Epithelial cell of esophagus (primary cell): ENCODE measurements at places on chromosomes 13 and 19.

DNA sequence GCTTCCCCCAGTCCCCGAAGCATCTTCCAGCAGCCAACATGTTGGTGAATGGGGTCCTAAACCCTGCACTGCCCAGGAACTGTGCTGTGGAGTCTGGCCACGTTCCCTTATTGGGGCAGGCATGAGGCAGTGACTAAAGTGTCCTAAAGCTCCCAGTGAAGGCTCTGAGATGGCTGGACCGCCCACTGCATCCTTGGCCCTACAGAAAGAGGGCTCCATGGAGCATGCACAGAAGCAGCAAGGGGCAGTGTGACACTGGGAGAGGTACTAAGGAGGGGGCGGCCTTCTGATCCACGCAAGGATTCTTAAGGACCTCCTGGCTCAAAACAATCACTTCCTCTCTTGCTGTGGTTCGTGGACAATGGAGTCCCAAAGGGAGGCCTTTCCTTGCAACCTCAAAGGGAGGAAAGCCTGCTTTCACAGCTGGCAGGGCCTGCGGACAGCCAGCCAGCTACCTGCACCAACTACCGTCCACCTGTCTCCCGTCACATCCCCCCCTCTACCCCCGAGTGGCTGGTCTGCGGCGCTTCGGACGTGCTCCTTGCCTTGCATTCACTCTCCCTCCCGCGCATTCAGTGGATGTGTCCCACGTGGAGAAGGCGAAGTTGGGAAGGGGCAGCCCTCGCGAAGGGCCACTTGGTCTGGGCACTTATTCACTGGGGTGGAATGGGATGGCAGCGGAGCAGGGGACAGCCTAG is 63.9 kb upstream of the STARD13 start:
- DNase-seq: no peak

DNA sequence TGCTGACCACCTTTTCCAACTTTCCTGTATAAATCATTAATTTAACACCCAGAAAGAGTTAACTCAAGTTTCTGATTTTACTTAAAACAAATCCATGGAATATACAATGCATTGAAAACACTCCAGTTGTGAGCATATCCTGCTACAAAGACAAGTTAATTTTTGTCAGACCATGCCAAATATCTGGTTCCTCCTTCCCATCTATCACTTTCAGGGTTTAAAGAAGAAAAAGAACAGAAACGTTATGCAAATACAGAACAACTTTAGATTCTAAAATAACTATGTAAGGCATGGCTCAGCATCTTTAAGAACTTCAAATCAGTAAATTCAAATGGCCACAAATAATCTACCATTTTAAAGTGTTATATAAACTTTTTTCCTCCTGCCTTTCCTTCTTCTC is 14.9 kb downstream of the MRPS31 start:
- DNase-seq: no peak

- no peak for DNase-seq
Measured at GRCh38 chr13:113874177-113874576, 10.3 kb upstream of the GAS6 start.

DNA sequence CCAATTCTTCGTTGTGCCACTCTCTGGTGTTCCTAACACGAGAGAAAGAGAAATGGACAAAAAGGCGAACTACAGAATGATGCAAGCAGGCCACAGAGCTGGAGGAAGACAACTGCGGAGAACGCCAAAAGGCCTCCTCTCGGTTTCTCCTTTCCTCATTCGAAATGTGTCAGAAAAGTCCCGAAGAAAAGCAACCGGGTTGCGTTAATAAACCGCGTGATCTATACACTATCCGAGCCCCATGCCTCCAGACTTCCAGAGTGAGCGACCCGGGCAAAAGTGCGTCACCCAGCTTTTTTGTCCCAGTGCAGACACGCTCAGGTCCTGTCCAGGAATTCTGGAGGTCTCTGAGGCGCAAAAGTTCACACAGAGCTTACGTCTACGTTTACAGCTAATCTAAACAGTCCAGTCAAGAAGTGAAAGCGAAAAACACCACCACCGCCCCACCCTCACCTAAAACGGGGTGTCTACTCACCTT is 413 bp downstream of the N4BP2L2 start:
- DNase-seq: peak; percentile 52

DNA sequence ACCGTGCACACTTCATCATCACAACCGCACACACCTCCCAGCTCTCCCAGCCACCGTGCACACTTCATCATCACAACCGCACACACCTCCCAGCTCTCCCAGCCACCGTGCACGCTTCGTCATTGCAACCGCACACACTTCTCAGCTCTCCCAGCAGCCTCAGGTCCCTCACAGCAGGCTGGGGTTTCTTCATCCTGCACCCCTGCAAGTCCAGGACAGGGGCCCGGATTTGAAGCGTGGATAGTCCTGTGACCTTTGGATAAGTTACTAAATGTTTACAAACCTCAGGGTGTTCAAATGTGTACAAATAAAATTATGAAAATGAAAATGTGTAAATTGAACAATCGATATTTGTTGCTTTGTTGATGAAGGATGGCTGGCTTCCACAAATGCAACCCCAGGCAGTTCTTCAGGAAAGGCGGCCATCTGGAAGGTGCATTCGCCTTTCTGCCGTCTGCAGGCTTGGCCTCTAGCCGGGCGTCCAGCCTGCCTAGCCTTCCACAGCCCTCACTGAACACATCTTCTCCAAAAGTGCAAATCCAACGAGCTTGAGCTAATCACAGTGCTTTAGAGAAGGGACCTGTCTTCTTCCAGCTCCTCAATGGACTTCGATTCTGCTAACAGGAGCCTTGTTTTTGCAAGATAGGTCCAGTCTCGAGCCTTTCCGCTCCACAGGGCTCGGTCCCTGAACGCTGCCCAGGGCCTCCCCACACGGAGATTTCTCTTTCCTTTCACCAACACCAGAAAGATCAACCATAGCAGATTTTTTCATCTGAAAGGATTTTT is 74.2 kb downstream of the SPACA7 start:
- no peak for DNase-seq

- no peak for DNase-seq
Measured at GRCh38 chr19:17081672-17082630, 6.4 kb downstream of the MYO9B start.

DNA sequence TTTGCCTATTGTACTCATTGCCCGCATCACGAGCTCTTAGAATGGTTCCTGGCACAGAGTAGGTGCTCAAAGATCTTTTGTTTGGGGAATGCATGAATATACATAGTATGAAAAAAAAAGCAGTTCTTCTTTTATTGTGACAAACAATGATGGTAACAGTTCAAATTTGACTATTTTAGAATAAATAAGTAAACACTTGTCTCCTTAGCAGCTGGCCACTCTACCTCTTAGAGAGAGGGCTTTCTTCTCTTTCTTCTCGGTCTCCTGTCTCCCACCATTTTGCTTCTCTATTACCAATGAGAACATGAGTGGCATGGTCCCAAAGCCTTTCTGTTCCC is 639 bp upstream of the SLAIN1 start:
- no peak for DNase-seq

GRCh38 chr19:38670921-38671398 is 23.5 kb downstream of the ACTN4 start:
- no peak for DNase-seq

GRCh38 chr13:64697226-64697625 is 2532.9 kb downstream of the PCDH9 start:
- DNase-seq: no peak

DNA sequence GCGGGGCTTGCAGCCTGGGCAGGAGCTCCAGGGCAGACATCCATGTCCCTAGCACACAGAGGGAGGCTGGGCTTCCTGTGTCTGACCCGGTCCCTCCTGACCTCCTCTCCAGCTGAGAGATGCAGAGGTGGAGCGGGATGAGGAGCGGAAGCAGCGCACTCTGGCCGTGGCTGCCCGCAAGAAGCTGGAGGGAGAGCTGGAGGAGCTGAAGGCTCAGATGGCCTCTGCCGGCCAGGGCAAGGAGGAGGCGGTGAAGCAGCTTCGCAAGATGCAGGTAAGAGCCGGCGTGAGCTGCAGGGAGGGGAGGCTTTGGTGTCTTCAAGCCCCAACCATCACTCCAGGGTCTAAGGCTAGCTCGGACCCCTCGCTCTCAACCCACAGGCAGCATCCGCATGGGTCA is 38.4 kb downstream of the KCNC3 start:
- DNase-seq: no peak

GRCh38 chr13:100088644-100089464 is at the start of gene PCCA:
Gene PCCA (plus strand): TSS chr13:100089093. CDS start chr13:100089121, 28 bp downstream.
- peak; percentile 88 for DNase-seq

DNA sequence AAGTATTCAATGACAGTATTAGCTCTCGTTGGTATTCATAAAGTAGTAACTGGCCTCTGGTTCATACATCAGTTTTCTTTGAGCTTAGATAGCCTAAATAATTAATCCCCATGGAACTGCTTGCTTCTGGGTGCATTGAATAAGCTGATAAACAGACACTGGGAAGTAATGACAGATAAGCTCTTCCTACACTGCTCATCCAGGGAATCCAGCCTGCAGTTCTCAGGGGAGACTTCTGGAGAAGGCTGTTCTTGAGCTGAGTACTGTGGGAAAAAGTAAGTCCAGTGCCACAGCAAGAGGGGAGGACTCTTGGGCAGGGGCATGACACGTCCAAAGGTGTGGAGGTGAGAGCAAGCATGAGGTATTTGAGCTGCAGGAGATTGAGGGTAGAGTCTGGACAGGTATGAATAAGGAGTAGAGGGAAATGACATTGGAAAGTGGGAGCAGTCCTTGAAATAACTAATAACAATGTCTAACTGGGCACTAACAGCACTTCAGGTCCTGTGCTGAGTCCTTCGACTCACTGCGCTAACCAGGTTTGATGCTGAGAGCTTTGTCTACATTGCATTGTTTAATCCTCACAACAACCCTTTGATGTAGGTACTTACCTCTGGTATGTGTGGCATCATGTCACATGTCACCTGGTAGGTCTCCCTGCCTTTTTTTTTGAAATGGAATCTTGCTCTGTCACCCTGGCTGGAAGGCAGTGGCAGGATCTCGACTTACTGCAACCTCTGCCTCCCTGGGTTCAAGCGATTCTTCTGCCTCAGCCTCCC is 7.2 kb downstream of the GARRE1 start:
- DNase-seq: no peak

DNA sequence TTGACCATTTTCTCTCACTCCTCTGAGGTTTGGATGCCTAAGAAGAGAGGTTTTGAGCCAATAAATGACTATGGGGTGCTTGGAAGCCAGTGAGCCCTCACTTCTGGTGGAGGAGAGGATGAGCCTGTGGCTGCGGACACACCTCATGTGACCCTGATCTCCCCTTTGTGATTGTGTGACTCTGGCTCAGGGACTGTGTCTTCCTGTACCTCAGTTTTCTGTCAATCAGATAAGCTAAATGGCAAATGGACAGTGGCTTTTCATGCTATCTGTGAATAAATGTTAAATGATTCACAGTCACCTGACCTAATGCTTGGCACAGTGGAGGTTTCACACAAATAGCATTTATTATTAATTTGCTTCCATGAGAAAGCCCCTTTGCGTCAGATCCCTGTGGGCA is 2.7 kb downstream of the PSG8 start:
- no peak for DNase-seq

DNA sequence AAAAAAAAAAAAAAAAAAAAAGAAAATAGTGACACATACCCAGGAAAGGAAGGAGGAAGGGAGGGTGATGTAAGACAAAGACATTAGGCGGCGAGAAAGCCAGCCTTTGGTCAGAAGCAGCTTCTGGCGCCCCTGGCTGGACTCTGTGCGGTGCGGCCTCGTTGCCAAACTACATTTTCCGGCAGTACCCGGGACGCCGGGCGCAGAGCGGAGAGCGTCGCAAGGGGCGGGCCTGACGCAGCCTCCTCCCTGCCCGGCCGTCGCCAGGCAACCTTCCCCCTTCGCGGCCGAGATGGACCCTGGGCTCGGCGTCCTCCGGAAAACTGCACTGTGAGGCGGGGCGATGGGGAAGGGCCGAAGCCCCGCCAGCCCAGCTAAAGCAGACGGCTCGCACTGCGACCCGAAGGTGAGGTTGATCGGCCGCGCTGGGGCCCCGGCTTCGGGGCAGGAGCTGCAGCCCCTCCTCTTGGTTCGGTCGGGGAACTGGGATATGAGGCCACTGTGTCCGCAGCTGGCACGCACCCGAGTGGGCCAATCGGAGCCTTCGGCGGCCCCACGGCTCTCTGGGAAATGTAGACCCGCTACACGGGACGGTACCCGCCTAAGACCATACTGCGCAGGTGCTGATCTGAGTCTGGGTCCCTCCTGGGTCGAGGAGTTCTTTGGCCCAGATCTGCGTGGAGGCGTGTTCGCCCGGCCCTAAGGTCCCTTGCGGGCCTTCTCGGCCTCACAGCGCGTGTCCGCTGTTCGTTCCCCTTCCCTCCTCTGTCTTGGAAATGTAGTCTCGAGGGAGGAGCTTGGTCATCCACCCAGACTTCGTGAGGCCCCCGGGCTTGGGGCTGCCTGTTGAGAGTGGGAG is 2.3 kb upstream of the MZF1 start:
- peak; percentile 91 for DNase-seq

GRCh38 chr13:112179995-112180394 is 113.0 kb downstream of the SOX1 start:
- no peak for DNase-seq

DNA sequence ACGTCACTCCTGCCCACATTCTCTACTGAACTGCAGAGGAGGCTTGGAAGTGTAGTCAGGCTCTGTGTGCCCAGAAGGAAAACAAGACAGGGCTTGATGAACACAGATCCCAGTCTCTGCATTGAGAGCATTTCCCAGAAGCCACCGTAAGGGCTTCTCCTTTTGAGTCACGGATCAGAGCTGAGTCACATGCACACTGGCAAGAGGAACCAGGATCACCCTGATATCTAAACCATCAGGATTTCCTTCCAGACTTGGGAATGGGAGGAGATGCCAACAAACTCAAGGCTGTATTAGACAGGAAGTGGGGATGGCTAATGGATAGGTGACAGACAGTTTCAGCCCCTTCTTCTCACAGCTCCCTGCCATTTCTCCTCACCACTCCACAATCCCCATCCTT is 17.7 kb upstream of the FBXO17 start:
- peak; percentile 97 for DNase-seq

DNA sequence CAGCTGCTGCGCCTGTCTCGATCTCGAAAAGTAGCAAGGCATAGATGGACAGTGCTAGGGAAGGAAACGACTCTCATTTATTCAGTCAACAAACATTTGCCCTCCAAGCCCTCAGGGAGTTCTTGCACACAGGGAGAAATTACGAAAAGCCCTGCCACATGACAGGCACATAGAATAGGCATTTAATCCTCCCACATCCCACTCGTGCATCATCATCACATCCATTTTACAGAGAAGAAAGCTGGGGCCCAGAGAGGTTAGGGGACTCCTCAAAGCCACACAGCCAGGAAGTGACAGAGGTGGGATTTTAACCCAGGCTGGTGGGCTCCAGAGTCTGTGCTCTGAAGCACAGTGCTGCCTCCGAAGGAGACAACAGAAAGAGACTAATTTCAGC is 11.6 kb downstream of the TMEM221 start:
- no peak for DNase-seq

DNA sequence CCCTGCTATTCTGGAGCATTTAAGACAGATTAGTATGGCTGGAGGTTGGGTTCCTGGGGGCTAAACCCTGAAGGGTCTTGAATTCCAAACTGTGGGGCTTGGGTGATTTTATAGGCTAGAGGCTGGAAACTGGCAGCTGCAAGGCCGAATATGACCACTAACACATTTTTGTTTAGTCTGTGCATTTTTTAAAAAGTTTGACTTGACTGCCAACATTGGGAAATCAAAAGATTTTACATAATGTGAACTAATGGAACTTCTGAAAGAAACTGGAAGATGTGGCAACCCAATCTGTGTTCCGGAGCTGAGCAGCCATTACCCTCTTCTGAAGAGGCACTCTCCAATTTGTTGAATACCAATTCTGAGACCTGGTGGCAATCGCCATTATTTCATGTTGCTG is 5.1 kb downstream of the ZNF784 start:
- no peak for DNase-seq

GRCh38 chr13:113562085-113562749 is 22.3 kb upstream of the TFDP1 start:
- DNase-seq: peak; percentile 57

- no peak for DNase-seq
Measured at GRCh38 chr13:74101436-74101835, 32.8 kb downstream of the KLF12 start.
